ENCODE measurements at places on chromosomes 11 and 22.

GRCh38 chr11:38788561-38788960 is 2190.5 kb upstream of the RAG2 start:
- no peak for DNase-seq

GRCh38 chr11:20631519-20632168 is 32.2 kb downstream of the SLC6A5 start:
- DNase-seq, result no peak

DNA sequence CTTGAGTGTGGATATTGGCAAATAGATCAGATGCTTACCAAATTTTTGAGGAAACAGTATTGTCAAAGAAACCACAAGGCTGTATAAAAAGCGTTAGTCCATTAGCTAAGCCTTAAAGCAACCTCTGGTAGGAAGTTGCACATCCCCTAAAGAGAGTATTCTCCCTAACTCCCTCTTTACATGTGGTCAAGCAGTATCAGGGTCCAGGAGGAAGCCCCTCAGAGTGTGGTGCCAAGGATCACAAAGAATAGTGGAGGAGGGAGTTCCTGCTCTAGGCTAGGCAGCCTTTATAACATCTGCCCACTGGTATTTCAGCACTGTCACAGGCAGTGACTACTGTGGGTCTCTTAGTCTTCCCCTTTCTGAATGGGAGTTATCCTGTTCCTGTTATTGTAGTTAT is 18.8 kb upstream of the AMPD3 start:
- no peak for DNase-seq

- no peak for DNase-seq
These were observed 97.1 kb upstream of the PARVA start for GRCh38 chr11:12280199-12280837.

GRCh38 chr11:59243633-59244032 is 30.9 kb upstream of the MPEG1 start:
- no peak for DNase-seq

GRCh38 chr11:44979543-44980399 is 29.1 kb upstream of the TP53I11 start:
- DNase-seq, result no peak
